ENCODE measurements at places on chromosomes 4 and X.

DNA sequence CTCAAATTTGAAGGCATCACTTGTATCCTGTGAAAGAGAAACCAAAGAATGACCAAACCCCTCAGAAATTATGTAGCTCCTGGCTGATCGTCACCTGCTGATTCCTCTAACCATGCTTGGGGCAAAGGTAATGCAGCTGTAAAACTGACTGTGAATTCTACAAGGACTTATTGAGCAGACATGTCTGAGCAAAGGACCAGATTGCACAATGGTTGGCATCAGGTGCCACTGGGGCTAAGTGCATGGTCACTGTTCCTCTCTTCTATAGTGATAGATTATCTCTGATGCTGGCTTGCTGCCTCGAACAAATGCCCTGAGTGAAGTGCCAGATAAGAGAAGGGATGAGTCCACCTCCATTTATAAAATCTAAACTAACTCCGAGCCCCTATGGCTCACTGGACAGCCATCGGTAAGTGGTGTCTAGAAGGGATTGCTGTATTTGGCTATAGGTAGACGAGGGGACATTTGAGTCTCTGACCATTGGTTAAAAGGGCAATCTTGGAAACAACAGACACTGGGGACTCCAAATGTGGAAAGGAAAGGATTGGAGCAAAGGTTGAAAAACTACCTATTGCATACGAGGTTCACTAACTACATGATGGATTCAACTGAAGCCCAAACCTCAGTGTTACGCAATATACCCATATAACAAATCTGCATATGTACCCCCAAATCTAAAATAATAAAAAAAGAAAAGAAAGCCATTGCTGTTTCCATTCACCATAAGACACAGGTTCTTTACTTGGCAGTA lies 110.7 kb upstream of the IGSF1 start:
- DNase-seq = no peak

GRCh38 chr4:1958276-1959103 lies 50.3 kb downstream of the NELFA start:
- no peak for DNase-seq

GRCh38 chrX:70001708-70002341 lies 47.9 kb downstream of the AWAT2 start:
- no peak for DNase-seq

- no peak for DNase-seq
Observed at GRCh38 chr4:88297212-88297516, 12.8 kb upstream of the PPM1K start.

GRCh38 chr4:117001077-117001476 lies 84.3 kb downstream of the TRAM1L1 start:
- no peak for DNase-seq
